ENCODE measurements at places on chromosomes 2 and 18. TPM values are rescaled to one million over a fixed set of nuclear protein-coding genes. Genes with fewer than 3 reads are reported as not detected.

Gene CNTNAP5
- 0.68 TPM for total RNA-seq

Gene TPO
- 3.0 TPM for total RNA-seq

Gene DNER
- total RNA-seq: 2.0 TPM

Gene MC2R
- not detected for total RNA-seq

Gene SIX2
- total RNA-seq: not detected

DNA sequence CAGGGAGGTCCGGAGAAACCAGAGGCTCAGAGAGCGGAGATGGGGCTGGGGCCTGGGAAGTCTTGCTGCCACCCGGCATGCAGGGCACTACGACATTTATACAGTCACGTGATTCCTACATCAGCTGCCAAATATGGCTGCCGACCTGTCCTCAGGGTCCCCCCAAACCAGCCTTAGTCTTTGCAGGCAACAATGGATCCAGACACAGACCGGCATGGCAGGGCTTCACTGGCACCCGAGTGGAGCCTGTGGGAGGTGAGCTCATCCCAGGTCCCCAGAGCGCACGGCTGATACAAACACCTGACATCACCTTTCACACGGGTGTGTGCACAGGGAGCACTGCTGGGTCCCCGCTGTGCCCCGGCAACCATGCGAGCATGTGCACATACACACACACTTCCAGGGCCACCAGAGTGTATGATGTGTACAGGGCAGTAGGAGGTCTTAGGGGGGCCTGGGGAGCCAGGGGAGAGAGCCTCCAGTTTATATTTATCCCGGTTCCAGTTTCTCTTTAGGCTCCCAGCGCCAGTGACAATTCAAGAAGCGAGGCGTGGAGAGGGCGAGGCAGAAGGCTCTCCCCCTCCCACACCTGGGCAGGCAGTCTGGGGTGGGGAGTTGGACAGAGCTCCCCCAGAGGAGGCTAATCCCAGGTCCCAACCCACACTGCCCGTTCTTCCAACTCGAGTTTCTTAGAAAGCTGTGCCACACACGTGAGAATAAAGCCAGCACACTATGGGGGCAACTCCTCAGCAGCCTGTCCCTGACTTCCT lies 2.7 kb downstream of the SEMA4C start:
- no peak for DNase-seq
- peaks cover 43% of the 10 kb centered on the region for H3K4me1 ChIP-seq
- peak overlapping the region; percentile 73 for H3K4me3 ChIP-seq
- no peaks in the 10 kb centered on the region for H3K27me3 ChIP-seq

- H3K4me3 ChIP-seq: no peak overlapping the region
- no peaks in the 10 kb centered on the region for H3K36me3 ChIP-seq
- H3K27ac ChIP-seq: no peak overlapping the region
- H3K4me1 ChIP-seq: no peaks in the 10 kb centered on the region
- no peaks in the 10 kb centered on the region for H3K27me3 ChIP-seq
These were observed 203.9 kb upstream of the ALPP start for GRCh38 chr2:232174662-232175061.

DNA sequence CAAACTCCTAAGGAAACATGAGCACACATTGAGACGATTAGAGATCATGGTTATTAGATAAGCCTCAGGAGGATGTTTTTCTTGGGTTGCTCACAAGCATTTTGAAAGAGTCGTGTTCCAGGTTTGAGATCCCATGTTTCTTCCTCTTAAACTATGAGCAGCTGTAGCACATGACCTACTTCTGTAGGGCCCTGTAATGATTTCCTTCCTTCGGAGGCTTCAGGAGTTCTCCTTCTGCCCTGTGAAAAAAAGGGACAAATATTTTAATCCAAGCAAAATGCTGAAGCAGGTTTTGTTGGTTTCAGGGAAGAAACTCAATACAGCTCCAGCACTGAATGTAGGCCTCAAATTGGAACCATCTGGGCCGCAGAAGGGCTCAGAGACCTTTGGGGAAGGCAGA lies 82.6 kb downstream of the POU3F3 start:
- no peaks in the 10 kb centered on the region for H3K27me3 ChIP-seq
- no peaks in the 10 kb centered on the region for H3K4me1 ChIP-seq
- no peaks in the 10 kb centered on the region for H3K36me3 ChIP-seq
- H3K27ac ChIP-seq: no peak overlapping the region

DNA sequence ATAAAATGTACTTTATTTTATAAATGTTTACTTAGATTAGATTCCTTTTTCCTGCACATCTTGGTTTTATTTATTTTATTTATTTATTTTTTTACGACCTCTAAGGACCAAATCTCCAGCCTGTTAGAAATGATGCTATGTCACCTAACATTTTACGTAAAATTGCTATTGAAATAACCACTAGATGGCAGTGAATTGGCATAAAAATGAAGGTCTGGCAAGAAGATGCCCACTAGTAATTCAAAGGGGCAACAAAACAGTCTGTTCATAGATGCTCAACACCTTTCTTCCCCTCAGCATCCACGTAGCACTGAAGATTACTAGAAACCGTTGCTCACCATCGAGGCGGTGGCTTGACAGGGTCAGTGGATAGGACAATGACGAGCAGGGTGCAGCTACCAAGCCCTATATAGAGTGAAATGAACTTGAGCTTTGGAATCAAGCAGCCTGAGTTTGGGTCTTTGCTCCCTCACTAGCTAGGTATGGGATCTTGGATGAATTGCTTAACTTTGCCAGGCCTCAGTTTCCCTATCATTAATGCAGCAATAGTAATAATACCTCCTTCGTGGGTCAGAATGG lies 128.7 kb upstream of the L3MBTL4 start:
- H3K27me3 ChIP-seq: no peaks in the 10 kb centered on the region
- no peaks in the 10 kb centered on the region for H3K4me1 ChIP-seq
- DNase-seq: no peak
- no peaks in the 10 kb centered on the region for H3K36me3 ChIP-seq
- H3K4me3 ChIP-seq: no peak overlapping the region
- H3K27ac ChIP-seq: no peak overlapping the region

- DNase-seq: no peak
- H3K27ac ChIP-seq: no peak overlapping the region
- H3K27me3 ChIP-seq: no peaks in the 10 kb centered on the region
- no peaks in the 10 kb centered on the region for H3K4me1 ChIP-seq
- H3K4me3 ChIP-seq: no peak overlapping the region
These were observed 448.9 kb downstream of the NBAS start for GRCh38 chr2:15112216-15112615.

DNA sequence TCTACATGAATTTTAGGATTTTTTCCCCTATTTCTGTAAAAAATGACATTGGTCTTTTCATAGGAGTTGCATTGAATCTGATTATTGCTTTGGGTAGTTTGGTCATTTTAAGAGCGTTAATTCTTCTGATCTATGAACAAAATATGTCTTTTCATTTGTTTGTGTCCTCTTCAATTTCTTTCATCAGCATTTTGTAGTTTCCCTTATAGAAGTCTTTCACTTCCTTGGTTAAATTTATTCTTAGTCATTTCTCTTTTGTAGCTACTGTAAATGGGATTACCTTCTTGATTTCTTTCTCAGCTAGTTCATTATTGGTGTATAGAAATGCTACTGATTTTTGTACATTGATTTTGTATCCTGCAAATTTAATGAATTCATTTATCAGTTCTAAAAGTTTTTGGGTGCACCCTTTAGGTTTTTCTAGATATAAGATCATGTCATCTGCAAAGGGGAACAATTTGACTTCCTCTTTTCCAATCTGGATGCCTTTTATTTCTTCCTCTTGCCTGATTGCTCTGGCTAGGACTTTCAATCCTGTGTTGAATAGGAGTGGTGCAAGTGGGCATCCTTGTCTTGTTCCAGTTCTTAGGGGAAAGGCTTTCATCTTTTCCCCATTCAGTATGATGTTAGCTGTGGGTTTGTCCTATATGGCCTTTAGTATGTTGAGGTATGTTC lies 36.6 kb upstream of the AAK1 start:
- no peak overlapping the region for H3K27ac ChIP-seq
- H3K4me3 ChIP-seq: no peak overlapping the region
- no peaks in the 10 kb centered on the region for H3K36me3 ChIP-seq
- H3K4me1 ChIP-seq: no peaks in the 10 kb centered on the region
- H3K27me3 ChIP-seq: no peaks in the 10 kb centered on the region

DNA sequence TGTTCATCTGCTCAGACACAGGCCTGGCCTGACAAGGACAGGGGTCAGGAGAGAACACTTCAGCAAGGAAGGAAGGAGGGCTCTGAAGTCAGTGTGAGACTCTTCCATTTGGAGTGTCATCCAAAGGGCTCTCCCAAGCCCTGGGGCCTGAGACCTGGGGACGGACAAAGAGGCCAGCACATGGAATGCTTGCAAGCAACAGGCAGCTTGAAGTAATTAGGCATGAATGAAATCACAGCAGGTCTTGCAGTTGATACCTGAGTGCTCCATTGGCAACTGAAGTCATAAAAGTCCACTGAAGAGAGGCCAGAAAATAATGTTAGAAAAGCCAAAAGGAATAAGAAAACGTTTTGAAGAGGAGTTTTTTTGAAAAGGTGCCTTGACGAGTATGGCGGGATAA lies 231.7 kb downstream of the VAPA start:
- DNase-seq: no peak
- H3K27me3 ChIP-seq: no peaks in the 10 kb centered on the region
- no peak overlapping the region for H3K27ac ChIP-seq
- no peak overlapping the region for H3K4me3 ChIP-seq
- H3K36me3 ChIP-seq: no peaks in the 10 kb centered on the region
- H3K4me1 ChIP-seq: no peaks in the 10 kb centered on the region

DNA sequence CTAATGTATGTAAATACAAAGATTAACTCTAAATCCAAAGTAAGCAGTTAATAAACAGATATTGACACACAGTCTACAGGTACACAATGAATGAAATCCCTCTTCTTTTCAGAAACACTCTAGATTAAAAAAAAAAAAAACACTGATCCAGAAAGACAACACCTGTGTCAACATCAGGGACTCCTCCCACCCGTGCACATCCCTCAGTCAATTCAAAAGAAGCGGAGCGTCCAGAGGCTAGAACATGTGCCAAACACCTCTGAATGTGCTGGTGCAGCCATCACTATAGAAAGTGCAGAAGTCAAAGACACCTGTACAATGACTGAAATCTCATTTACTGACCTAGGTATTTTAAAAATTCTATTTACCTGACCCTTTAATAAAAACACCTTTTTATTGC lies 622.6 kb upstream of the ID2 start:
- no peak for DNase-seq
- no peaks in the 10 kb centered on the region for H3K27me3 ChIP-seq
- H3K36me3 ChIP-seq: no peaks in the 10 kb centered on the region
- H3K4me1 ChIP-seq: no peaks in the 10 kb centered on the region
- no peak overlapping the region for H3K4me3 ChIP-seq

Measured in transverse colon (tissue), 4 donors.